ENCODE measurements at places on chromosomes 16 and 17.

GRCh38 chr17:45382226-45382625 is 50.4 kb downstream of the ARHGAP27 start:
- no peak for DNase-seq

GRCh38 chr16:12544477-12545296 is 259.0 kb downstream of the CPPED1 start:
- no peak for DNase-seq

- peak; percentile 82 for DNase-seq
Observed at GRCh38 chr17:78923660-78924453, 1.3 kb downstream of the TIMP2 start.

- DNase-seq, result no peak
Observed at GRCh38 chr17:1965556-1966273, 59.4 kb downstream of the RTN4RL1 start.

GRCh38 chr16:23301251-23302044 is 654 bp upstream of the SCNN1B start:
- DNase-seq, result no peak

- DNase-seq, result no peak
Observed at GRCh38 chr17:57016071-57016763, 38.3 kb downstream of the SCPEP1 start.

DNA sequence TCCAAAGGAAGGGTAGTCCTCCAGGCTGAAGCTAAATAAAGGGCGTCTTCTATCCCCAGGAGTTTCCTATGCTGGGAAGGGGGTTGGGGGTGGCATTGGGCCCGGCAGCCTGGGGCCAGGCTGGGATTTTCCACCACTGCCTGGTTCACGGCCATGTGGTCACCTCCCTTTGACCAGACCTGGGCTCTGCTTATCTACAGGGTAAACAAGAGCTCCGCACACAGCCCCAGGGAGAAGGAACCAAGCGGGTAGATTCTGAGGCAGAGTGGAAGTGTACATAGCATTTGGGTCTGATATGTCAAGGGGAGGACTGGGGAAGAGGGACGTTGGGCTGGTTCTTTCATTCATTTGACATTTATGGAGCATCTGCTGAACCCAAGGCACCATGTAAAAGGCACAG is 27.2 kb upstream of the TMEM220 start:
- DNase-seq, result no peak

GRCh38 chr16:31258366-31258765 is 1.4 kb upstream of the ITGAM start:
- no peak for DNase-seq
